ENCODE measurements at places on chromosomes 5 and 9.

- DNase-seq = no peak
Observed at GRCh38 chr9:15182101-15182551, 124.9 kb downstream of the TTC39B start.

DNA sequence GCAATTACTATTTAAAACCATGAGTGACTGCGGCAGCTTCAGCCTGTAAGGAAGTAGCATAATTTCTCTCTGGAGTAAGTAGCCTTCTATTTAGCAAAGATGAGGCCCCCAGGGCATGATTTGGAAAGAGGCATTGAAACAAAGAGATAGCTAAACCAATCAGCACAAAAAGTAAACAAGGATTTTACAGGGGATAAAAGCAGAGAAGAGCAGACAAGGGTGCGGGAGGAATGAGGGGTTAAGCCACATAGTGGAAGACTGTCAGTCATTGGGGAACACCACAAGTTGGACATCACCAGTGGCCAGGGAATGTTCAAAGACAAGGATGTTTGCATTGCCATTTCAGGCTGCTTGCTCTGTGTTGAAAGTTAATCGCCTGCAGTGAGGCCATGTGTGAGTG, 24.0 kb upstream of the C5orf63 start:
- peak; percentile 40 for DNase-seq

- no peak for DNase-seq
Observed at GRCh38 chr9:71106992-71107391, 14.4 kb downstream of the TRPM3 start.

DNA sequence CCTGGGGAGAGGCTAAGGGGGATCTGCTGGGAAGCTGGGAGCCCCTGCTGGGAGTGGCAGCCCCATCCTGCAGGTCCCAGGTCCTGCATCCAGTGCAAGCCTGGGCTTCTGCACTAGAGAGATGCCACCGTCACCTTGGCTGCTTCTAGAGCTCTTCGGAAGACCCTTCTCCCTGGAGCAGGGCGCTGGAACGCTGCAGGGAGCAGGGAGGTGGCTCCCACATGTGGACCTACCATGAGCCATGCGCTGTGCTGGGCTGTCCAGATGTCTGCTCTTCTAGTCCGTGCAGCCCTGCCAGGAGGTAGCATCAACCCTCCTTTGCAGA, 90.9 kb upstream of the PHYKPL start:
- DNase-seq = no peak

- DNase-seq = peak; percentile 98
Observed at GRCh38 chr9:129334105-129334935, 156.3 kb upstream of the IER5L start.

- peak; percentile 68 for DNase-seq
Observed at GRCh38 chr9:126490871-126491567, 122.7 kb upstream of the LMX1B start.

GRCh38 chr5:82624062-82624461, 345.9 kb upstream of the RPS23 start:
- no peak for DNase-seq

- no peak for DNase-seq
Observed at GRCh38 chr5:160268121-160268520, 38.8 kb downstream of the FABP6 start.

DNA sequence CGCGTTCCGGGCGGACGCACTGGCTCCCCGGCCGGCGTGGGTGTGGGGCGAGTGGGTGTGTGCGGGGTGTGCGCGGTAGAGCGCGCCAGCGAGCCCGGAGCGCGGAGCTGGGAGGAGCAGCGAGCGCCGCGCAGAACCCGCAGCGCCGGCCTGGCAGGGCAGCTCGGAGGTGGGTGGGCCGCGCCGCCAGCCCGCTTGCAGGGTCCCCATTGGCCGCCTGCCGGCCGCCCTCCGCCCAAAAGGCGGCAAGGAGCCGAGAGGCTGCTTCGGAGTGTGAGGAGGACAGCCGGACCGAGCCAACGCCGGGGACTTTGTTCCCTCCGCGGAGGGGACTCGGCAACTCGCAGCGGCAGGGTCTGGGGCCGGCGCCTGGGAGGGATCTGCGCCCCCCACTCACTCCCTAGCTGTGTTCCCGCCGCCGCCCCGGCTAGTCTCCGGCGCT, at the start of gene DAPK1:
TSS of gene DAPK1 (plus strand) at position 264 of the 442 bp plus-strand sequence. CDS start 1,211 bp downstream, outside the sequence.
- peak; percentile 32 for DNase-seq

DNA sequence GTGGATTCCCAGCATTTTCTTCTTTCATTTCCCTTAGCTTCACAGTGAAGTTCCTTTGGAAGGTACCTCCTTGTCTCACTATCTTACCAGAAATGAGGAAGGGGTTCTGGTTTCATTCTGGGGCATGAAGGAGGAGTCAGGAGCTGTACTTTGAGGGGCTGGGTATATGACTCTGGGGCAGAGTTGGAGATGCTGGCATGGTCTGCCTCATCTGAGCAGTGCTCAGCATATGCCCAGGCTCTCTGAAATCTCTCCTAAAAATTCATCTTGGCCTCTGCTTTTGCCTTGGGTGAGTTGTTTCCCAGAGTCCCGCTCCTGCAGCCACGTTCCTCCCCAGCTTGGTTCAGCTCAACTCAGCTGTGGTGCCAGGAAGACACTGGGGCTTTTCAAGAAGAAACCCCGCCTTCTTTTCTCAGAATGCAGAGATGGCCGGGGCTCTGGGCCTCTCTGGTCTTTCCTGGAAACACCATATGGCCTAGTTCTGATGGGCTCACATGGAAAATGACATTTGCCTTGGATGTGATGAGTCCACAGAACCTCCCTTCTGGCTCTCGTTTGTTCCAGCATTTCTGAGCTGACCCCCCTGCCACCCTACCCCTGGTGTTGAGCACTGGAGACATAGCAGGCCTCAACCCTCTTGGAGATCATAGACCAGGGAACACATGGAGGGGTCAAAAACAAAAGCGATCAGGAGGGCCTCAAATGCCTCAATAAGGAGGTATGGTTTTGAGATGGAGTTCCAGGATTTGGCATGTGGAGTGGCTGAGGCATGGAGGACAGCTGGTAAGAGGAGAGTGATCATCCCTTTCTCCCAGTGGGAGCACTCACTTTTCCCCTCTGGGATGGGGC, 12.0 kb upstream of the TGFBR1 start:
- DNase-seq = no peak

GRCh38 chr9:111961575-111961974, 65.0 kb downstream of the UGCG start:
- peak; percentile 98 for DNase-seq

DNA sequence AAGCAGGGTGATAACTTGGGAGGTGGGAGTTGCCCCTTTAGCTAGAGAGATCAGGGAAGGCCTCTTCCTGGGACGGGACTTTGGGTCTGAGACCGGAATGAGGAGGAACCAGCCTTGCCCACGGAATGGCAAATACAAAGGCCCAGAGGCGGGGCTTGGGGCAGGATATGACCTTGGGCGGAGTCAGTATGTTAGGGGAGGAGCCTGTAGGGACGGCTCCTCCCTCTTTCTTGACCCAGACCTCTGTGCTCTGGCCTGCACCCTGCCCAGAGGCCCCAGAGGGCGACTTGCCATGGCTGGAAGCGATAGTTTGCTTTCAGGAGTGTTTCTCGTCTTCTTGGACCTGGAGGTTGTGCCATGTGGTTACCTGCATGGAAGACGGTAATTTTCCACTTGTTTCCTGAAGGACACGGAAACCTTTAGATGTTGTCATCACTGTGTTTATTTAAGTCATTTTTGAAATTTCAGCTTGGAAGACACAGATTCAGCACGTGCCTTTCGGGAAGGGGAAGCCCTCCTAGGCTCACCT, 85.6 kb downstream of the DAB2IP start:
- DNase-seq = no peak

DNA sequence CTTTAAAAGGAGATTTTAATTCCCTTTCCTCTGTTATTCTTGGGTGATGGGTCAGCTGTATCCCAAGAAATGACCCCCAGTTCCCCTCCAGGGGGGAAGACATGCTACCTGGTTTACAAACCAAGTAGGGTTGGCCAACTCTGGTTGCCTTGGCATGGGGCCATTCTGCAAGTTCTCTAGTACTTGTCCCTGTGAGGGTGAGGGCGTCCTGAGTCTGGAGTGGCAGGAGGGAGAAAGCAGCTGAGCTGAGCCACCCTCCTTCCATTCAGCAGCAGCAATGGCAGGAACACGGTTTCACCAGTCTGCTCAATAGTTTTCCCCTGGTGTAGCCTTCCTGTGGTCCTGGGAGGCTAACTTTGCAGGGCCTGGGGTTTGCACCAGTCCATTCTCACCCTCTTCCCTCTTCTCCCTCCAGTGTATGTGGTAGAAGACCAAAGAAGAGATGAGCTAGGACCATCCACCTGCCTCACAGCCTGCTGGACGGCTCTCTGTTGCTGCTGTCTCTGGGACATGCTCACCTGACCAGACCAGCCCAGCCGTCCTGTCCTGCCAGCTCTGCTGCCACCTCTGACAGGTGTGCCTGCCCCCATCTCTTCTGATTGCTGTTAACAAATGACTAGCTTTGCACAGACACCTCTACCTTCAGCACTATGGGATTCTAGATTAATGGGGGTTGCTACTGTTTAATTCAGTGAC, 59.9 kb downstream of the PFDN1 start:
- no peak for DNase-seq

GRCh38 chr9:127279717-127280285, 15.2 kb downstream of the GARNL3 start:
- DNase-seq = no peak

GRCh38 chr5:56185768-56186311, 47.3 kb downstream of the ANKRD55 start:
- no peak for DNase-seq

GRCh38 chr9:112170968-112171367, 4.1 kb downstream of the SUSD1 start:
- DNase-seq = no peak

DNA sequence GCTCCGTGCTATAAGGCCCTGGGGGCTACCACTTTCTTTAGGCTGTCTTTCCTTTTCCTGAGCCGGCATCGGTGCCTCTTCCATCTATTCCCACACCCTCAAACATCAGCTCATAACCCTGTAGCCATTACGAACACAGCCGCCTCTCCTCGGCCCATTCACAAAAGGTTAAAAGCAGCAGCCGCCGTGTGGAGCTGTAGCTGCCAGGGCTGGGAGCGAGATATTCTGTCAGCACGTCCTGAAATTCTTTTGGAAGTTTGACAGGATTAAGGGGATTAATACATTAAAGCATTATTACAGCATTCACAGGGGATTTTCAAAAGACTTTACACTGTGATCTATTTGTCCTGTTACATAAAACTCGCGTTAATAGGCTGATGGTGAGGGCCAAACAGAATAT, 428.2 kb downstream of the CDK5RAP2 start:
- DNase-seq = no peak

DNA sequence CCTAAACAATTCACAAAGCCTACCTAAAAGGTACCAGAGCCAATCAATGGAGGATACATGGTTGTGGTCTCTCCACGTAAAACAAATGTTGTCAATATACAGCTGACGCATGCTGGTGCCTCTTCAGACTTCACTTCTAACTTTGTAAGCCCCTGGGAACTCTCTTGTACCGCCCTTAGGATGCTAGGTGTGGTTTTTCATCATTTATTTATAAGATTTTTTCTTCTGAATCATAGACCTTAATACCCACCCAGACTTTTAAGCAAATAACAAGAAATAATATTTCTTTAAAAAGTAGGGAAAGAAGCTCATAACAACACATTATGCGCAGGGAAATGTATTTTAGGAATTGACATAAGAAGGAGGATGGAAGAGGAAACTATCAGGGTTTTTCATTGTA, 33.0 kb downstream of the SSBP2 start:
- DNase-seq = peak; percentile 55

- DNase-seq = no peak
Observed at GRCh38 chr5:14415698-14416074, 165.9 kb upstream of the OTULINL start.

GRCh38 chr5:98872674-98873073, 56.1 kb downstream of the CHD1 start:
- peak; percentile 5 for DNase-seq

DNA sequence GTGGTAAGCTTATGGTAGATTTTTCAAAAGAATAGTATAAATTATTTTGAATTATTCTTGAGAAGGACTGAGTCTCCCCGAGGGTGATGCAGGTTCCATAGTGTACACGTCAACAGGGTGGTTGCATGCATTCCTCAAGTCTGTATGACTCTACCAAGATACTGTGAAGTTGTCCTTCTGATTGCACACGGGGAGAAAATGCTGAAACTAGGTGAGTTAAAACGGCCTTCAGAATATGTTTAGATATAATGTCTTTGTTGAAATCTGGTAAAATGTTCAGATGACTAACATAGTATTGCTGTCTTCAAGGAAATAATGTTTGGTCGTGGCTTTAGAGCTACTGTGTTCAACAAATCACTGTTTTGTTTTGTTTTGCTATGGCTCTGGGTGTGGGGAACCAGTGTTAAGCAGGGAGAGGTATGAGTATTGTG, 22.4 kb upstream of the TNFAIP8 start:
- no peak for DNase-seq

DNA sequence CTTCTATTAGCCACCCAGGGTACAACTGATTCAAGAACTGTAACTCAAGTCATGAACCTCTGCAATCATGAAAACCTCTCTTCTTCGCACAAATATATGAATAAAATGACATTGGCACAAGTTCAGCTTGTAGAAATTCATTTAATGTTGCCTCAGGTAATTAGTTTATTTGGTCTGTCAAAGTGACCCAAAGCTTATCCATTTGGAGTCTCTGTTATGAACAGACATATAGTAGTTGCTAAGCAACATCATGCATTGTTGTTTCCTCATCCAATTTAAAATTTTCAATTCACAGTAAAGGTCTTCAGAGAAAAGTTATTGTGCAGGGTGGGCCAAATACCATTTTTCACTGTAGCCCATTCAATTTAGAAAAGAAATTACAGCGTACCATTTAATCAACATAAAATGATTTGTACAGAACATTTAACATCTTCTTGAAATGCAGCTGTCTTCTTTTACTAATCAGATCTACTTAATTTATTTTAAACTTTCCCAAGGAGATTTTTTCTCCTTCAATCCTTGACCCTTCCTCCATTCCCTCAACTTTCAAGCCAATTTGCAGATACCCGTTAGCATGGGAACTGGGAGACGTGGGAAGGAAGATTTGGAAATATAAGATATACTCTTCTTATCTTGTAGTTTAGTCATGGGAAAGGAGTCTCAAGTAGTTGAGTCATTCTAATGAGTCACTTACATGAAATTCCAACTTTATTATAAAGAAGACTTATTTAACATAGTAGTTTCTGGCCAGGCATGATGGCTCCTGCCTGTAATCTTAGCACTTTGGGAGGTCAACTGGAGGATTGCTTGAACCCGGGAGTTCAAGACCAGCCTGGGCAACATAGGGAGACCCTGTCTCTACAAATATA, 231.3 kb downstream of the ATPSCKMT start:
- DNase-seq = peak; percentile 86

Data from astrocyte of the spinal cord (primary cell).